ENCODE measurements at places on chromosomes 6 and 20.
A peak's percentile ranks its signal among the peaks of the same experiment; 100 is the strongest.

DNA sequence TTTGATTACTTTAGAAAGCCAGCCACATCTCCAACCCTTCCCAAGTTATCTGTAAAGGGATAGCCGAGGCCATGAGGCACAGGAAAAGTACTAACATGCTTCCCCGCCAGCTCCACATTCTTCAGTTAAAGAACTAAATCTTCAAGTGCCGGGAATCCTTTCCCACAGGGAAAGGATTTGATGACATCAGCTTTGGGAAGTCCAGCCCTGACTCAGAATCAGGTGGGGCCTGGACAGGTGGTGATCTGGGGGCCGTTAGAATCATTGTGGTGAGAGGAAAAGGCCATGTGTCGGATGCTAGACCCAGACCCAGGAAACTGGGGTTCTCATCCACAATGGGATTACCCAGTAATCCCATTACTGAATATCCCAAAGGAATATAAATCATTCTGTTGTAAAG is 580.0 kb downstream of the QKI start:
- no peak for DNase-seq

GRCh38 chr6:126335210-126335609 is 4.7 kb upstream of the CENPW start:
- no peak for DNase-seq

GRCh38 chr6:98769546-98769945 is 64.8 kb upstream of the POU3F2 start:
- peak; percentile 35 for DNase-seq

GRCh38 chr6:39794231-39794630 is 2.1 kb downstream of the DAAM2 start:
- DNase-seq: no peak

GRCh38 chr20:4508773-4509172 is 212.9 kb upstream of the PRND start:
- DNase-seq: peak; percentile 54

- no peak for DNase-seq
These were observed 13.6 kb downstream of the TNXB start for GRCh38 chr6:32095338-32096086.

GRCh38 chr6:15073344-15073789 is 172.5 kb upstream of the JARID2 start:
- DNase-seq: no peak

DNA sequence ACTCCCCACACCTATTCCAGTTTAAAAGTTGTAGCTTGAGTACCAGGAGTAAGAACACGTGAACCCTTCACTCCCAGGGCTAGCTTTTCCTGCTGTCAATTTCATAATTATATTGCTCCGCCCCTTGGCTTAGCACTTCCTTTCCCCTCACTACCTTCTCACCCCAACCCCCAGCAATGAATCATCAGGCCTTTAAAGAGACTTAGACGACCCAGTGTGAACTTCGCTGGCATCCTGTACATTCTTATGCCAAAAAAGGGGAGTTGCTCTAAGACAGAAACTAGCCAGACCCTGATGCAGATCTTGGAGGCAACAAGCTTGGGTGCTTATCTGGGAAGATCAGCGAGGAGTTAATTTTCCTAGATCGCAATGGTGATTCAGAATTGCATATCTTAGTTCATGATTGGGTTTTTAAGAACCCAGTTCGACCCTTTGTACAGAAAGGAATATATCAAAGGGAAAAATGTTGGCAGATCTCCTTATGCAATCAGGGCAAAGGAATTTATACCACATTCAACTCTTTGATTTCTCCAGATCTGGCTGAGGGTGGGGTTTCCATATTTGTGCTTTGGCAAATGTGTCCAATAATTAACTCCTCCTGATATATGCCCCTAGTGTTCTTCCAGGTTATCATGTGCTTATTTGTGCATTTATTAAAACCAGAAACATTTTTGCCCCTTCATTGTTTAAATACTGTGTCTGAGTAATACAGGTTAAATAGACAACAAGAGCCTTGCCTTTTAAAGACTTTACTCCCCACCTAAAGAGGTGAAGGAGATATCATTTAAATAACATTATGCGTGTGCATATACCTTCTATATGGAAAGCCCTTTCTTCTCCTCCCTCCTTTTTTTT is 8.1 kb upstream of the ATXN1 start:
- peak; percentile 99 for DNase-seq

- DNase-seq: peak; percentile 75
These were observed 27.4 kb downstream of the BTBD9 start for GRCh38 chr6:38612143-38612965.

DNA sequence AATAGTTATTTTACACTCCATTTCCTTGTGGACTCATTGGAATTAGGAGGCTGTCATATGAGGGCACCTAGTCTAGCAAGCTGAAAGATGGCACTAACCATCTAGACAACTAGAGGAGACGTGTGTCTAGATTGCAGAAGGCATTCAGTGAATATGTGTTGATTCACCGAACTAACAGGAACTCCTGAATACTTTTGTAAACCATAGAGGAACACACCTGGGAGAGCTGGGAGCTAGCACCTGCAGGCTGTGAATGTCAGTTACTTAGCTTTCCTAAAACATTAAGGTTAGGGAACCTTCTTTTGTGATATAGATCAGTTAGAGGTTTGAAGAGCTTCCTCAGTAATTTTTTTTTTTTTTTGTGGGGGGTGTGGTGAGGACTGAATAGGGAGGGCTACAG is 7.7 kb downstream of the OPN5 start:
- no peak for DNase-seq

- no peak for DNase-seq
These were observed 49.3 kb downstream of the EBF4 start for GRCh38 chr20:2741881-2742280.

DNA sequence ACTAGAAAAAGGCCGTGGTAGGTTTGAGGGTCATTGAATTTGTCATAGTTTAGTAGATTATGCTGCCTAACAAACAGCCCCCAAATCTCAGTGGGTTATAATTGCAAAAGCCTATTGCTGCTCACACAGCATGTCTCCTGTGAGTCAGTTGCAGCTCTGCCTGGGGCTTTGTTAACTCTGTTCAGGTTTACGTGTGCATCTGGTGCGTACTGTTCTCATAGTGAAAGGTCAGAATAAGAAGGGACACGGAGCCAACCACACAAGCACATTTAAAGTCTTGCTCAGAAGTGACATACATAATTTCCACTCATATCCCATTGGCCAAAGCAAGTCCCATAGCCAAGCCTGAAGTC is 48.1 kb upstream of the BMP2 start:
- no peak for DNase-seq

DNA sequence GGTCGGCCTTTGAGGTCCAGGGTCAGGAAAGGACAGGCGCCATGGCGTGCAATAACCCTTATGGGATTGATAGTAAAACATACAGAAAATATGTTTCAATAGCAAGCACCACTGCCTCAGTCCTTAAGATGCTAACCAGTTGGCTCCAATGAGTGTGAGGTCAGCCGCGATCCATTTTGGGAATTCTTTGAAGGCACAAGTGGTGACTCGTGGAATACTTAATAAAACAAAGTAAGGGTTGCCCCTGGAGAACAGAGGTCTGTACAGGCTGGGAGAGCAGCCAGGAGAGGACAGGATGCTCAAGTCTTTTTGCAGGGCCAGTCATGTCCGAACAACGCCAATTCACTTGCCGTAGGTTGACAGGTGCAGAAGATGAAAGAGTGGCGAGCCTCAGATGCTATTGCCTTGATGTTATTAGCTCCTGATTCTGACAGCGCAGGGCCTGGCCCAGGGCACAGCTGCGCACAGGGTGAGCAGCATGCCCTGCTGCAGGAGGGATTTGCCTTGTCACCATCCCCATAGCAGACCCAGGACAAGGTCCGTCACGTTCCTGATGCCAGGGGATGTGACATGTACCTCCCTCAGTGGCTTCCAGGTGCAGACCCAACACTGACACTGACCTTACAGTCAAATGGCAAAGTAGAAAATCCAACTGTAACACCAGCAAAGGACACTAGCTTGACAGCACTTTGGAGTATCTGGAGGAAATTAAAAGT is 21.8 kb downstream of the SYNDIG1 start:
- peak; percentile 71 for DNase-seq

- peak; percentile 41 for DNase-seq
These were observed 844 bp upstream of the ABRACL start for GRCh38 chr6:139027620-139028182.

GRCh38 chr6:125213939-125214338 is 60.4 kb downstream of the TPD52L1 start:
- DNase-seq: no peak

DNA sequence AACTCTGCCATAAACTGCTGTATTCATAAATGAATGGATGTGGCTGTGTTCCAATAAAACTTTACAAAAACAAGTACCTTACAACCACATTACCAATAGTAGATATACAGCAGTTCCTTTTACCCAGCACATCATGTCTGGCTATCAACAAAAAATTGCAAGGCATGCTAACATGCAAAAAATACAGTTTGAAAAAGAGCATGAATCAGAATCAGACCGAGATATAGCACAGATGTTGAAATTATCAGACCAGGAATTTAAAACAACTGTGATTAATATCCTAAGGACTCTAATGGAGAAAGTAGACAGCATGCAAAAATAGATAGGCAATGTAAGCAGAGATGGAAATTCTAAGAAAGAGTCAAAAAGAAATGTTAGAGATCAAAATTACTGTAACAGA is 8.4 kb upstream of the NUS1 start:
- no peak for DNase-seq

DNA sequence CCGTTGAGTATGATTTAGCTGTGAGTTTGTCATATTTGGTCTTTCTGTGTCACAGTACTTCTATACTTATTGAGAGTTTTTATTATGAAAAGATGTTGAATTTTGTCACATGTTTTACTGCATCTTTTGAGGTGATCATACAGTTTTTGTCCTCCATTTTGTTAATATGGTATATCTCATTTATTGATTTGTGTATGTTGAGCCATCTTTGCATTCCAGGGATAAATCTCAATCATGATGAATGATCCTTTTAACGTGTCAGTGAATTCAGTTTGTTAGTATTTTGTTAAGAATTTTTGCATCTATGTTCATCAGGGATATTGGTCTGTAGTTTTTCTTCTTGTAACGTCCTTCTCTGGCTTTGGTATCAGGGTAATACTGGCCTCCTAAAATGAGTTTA is 3.5 kb downstream of the SIRT5 start:
- DNase-seq: no peak

DNA sequence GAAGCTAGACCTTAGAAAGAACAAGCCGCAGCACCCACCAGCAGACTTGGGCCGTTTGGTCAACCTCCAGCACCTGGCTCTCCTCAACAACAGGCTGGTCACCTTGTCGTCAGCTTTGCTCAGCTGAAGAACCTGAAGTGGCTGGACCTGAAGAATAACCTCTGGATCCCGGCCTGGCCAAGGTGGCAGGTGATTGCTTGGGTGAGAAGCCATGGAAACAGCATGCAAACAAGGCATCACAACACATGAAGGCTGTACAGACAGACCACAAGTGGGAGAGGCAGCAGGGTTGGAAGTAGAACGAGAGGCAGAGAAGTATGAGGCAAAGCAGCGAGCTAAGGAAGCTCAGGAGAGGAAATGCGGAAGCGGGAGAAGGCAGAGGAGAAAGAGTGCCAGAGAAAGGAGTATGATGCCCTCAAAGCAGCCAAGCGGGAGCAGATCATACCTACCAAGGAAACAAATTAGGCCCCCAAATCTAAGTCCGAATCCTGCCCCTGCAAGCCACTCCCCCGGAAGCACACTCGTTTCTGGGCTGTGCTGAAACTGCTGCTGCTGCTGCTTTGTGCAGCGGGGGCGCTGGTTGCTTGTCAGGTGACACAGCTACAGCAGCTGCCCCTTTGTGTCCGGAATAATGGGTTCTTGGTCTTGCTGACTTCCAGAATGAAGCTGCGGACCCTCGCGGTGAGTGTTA is 121.6 kb upstream of the LGSN start:
- DNase-seq: no peak

- peak; percentile 91 for DNase-seq
These were observed 82.9 kb downstream of the ADGRG6 start for GRCh38 chr6:142384519-142385254.

GRCh38 chr6:155248008-155249001 is 15.5 kb upstream of the CLDN20 start:
- peak; percentile 70 for DNase-seq

GRCh38 chr6:101394936-101395335 is 1.4 kb downstream of the GRIK2 start:
- no peak for DNase-seq

DNA sequence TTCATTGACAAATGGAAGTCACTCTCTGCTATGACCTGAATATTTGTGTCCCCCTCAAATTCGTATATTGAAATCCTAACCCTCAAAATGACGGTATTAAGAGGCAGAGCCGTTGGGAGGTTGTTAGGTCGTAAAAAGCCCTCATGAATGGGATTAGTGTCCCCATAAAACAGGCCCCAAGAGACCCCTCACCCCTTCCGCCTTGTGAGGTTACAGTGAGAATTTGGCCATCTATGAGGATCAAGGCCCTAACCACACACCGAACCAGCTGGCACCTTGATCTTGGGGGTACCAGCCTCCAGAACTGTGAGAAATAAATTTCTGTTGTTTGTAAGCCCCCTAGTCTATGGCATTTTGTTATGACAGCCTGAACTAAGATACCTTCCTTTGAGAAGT is 52.5 kb upstream of the SLC22A16 start:
- no peak for DNase-seq

DNA sequence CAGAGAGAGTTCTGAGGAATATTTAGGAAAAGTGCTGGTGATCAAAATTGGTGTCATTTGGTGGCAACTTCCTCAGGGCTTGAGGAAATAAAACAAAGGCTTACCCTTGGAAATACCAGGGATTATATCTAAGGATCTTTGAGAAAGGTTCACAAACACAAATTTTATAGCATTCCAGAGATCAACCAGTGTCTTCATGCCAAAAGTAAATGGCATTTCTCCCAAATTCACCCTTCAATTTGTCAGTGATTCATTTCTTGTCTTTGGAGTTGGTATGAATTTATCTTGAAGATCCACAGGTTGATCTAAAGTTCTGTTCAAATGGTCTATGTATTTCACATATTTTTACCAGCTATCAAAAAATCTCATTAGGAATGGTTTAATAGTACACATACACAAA is 181.5 kb downstream of the FUT9 start:
- no peak for DNase-seq

DNA sequence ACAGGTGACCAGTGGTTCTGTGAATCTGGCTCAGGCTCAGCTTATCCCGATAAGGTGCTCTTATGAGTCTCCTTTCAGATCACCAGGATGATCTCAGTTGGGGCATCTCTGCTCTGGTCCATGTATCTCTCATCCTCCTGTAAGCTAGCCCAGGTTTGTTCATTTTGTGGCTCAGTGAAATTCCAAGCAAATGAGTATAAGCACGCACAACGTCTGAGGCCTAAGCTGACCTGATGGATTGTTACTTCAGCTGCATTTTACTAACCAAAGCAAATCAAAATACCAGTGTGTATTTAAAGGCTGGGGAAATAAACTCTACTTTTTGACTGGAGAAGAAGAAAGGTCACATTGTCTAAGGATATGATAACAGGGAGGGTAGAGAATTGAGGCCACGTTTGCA is 551.0 kb upstream of the BTBD3 start:
- DNase-seq: peak; percentile 37

GRCh38 chr6:27157459-27158315 is 89.8 kb upstream of the PRSS16 start:
- DNase-seq: peak; percentile 75

DNA sequence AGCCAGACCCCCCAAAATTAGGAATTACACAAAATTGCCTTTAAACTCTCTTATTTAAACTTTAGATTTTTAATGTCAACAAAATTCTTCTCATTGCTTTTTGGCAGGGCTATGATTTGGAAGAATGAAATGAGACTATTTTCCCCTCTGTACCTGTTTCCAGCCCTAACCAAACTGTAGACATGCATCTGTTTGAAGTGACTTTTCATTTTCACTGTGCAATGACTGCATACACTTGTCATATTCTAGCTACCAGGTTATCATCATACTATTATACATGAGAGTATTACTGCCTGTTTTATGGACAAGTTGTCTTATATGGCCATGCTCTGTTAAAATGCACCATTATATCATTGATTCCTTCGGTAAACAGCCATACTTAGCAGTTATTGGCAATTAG is 295.2 kb downstream of the TBC1D7 start:
- no peak for DNase-seq

Measured in fibroblast of skin of right biceps (primary cell).